Activated CD8-positive, alpha-beta T cell treated with anti-CD3 and anti-CD28 coated beads, Interleukin-2, amount 10 ng/mL, durations not matched to agents 7 days and 5 days (primary cell): ENCODE measurements at places on chromosomes 1 and 21. TPM values are rescaled to one million over a fixed set of nuclear protein-coding genes. Genes with fewer than 3 reads are reported as not detected.

RCSD1 gene
- total RNA-seq = 145 TPM

ERG gene
- total RNA-seq = not detected

CHAF1B gene
- 27.4 TPM for total RNA-seq

SYT6 gene
- not detected for total RNA-seq

IGSF3 gene
- total RNA-seq = 0.11 TPM

SHCBP1L gene
- total RNA-seq = not detected

CKS1B gene
- total RNA-seq = 153 TPM

MYCBP gene
- total RNA-seq = 52.7 TPM

OR2T2 gene
- total RNA-seq = not detected

HYI gene
- total RNA-seq = 8.4 TPM

FAM131C gene
- 6.1 TPM for total RNA-seq

AK5 gene
- total RNA-seq = 1.2 TPM

MATN1 gene
- total RNA-seq = not detected

SYT11 gene
- total RNA-seq = 11.9 TPM

LDLRAD1 gene
- not detected for total RNA-seq

ATP6V1G3 gene
- not detected for total RNA-seq

LRRN2 gene
- total RNA-seq = not detected

TMEM125 gene
- total RNA-seq = not detected

RGL1 gene
- total RNA-seq = 1.3 TPM

KLHDC7A gene
- not detected for total RNA-seq

CAPN8 gene
- not detected for total RNA-seq

DENND2C gene
- 0.40 TPM for total RNA-seq

IPP gene
- 10.4 TPM for total RNA-seq

OR2T10 gene
- not detected for total RNA-seq

CD55 gene
- 85.5 TPM for total RNA-seq

FAM167B gene
- 0.78 TPM for total RNA-seq

OR6K3 gene
- not detected for total RNA-seq

GSTM1 gene
- total RNA-seq = 31.5 TPM

TNNI3K gene
- not detected for total RNA-seq

SZRD1 gene
- 176 TPM for total RNA-seq

MIS18A gene
- 29.4 TPM for total RNA-seq

NEK2 gene
- 52.6 TPM for total RNA-seq

C1orf226 gene
- not detected for total RNA-seq

LY9 gene
- total RNA-seq = 24.9 TPM

RIMS3 gene
- total RNA-seq = 6.2 TPM

C1orf232 gene
- not detected for total RNA-seq

RHBDL2 gene
- not detected for total RNA-seq

HMGN1 gene
- 380 TPM for total RNA-seq

TOMM20 gene
- total RNA-seq = 81.7 TPM

SLAMF6 gene
- total RNA-seq = 24.7 TPM

IFI44 gene
- 165 TPM for total RNA-seq

SRGAP2B gene
- 35.6 TPM for total RNA-seq
